ENCODE measurements at places on chromosomes 7 and 10.

DNA sequence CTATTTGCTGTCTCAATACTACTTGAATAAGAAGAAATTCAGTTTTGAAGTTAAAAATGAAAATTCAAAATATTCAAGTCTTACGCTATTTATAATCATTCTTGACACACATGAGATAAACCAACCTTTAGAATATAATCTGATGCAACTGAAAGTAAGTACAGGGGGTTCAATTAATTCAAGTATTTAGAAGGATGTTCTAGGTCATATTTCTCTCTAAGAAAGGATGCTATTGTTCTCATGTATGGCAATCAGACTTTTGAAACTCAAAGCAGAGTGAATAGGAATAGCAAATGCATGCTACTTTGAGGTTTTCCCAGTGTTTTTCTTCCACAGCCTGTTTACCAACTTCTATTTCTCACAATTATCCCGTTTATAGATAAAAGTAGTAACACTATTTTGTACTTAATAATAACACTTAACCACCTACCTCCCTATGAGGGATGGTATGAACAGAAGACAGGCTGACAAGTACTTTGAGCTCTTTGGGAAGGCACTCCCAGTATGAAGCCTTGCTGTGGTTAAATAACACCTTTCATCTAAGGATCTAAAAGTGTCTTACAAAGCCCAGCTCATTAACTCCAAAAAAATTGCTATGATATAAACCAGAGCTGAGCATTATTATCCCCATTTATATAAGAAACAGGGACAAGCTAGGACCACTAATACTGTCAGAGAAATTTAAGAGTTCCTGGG lies 18.0 kb upstream of the SPOCK2 start:
- no peak for DNase-seq

DNA sequence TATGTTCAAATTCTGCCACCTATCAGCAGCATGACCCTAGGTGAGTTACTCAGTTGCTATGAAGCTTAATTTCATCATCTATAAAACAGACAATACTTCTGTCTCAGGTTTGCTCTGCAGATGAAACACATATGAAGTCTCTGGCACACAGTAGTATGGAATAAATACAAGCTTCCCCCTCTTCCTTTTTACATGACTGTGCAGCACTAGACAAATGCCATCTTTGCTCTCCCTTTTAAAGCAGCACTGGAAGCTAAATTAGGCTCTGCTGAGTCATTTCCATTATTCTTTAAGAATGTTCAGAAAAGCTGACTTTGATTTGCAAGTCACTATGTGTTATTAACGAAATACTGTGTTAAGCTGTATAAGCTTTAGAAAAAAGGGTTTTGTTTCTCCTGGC lies 40.7 kb upstream of the ANAPC16 start:
- no peak for DNase-seq

DNA sequence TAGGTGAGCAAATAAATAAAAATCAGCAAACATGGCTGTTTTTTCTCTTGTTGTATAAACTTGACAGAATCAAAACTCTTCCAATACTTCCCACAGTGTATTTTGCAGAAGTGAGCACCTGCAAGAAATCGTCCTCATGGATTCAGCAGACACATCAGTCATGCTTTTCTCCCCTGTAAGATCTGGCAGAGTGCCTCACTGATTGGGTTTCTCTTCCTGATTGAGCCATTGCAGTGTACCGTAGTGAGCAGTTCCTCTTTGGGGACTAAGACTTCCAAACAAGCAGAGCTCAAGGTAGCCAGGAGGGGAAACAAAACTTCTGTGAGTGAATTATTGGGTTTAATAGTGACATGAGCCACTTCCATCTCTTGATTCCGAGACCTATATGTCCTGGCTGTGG lies 2.2 kb upstream of the CCDC3 start:
- DNase-seq = no peak

GRCh38 chr7:37035631-37036030 lies 311.3 kb upstream of the AOAH start:
- no peak for DNase-seq

GRCh38 chr10:110792476-110793125 lies 79.1 kb upstream of the PDCD4 start:
- no peak for DNase-seq

- DNase-seq = no peak
These were observed 36.4 kb downstream of the VCL start for GRCh38 chr10:74034301-74034700.
